ENCODE measurements at places on chromosomes 2 and 18.

DNA sequence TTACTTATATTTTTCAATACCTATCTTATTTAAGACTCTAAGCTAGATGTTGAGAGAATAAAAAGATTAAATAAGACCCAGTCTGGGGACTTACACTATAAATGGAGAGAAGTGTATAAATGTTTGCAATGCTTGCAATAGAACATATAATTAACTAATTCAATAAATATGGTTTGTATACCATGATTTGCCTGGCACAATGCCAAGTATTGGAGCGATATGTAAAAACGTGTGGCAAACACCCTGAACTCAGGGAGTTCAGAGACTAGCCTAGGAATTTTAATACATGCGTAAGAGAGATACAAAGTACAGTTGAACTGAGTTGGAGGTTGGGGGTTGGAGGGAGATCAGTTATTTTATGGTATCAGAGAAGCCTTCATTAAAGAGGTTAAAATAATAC lies 251.8 kb upstream of the DDX18 start:
- DNase-seq, result no peak

DNA sequence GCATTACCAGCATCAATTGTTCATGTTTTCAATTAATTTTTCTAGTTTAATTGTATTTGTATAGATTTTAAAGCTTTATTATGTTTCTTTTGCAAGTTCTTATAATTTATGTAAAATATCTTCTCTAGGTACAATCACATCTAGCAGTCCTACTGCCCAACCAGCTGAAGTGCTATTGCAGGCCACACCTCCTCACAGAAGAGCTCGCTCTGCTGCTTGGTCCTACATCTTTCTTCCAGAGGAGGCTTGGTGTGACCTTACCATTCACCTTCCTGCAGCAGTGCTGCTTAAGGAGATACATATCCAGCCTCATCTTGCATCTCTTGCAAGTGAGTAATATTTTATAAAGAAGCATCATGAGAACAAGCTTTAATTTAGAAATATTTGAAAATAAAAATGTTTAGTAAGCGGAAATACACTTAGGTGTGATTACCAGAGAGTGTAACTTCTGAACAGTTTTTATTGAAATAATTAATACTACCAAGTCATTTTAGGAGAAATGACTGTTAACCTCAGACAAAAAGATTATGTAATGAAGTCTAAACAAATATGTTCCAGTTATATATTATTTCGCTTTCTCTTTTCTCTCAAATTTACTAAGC lies 122.9 kb upstream of the TTC27 start:
- no peak for DNase-seq

DNA sequence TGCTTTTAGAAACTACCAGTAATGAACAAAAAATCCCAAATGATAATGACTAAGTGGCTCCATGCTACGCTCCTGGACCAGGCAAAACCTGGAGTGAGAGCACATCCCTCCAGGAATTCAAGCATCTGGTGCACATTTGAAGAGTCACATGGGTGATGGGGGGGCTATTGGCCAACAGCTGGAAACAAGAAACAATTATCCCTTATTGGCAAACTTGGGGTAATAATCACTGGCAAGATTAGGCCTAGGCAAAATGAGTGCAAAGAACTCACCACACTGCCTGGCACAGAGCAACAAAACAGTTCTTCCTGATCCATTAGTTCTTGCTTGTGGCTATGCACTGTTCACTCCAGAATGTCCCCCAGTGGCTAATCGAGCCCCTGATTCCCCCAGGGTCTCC lies 66.1 kb downstream of the GYPC start:
- DNase-seq, result no peak

DNA sequence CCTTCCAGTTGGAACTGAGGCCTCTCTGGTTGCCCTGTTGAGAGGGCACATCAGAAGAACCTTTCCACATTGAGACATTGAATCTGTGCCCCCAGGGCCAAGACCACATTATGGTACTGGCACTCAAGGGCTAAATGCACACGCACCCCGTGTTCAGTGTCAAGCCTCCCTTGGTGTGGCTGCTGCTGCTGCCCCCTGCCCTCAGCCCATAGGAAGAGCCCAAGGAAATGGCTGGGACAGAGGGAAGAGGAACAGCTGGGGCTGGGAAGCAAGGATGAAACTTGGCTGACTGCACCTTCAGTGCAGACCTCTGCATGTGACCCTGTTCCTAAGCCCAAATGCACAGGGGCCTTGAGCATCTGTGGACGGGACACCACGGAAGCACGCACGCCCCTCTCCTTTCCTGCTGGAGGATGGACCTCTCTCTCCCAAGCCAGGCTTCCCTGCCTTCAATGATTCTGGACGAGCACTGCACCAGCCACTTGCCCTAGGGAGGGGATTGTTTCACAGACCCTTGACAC lies 40.2 kb downstream of the NIFK start:
- no peak for DNase-seq

DNA sequence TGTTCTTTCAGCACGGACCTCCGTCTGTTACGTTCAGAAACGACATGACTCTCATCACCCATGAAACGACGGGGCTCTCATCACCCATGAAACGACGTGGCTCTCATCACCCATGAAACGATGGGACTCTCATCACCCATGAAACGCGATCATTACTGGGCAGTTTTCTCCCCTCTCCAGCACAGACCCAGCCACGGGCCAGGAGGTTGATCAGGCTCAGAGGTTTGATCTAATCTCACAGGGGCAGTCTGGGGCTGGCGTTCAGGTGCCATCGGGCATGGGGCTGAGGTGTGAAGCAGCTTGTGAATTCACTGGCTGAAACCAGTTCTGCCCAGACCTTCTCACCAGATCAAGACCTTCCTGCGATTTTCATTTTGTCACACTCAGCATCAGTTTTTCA lies 296.4 kb downstream of the NDUFA10 start:
- no peak for DNase-seq

DNA sequence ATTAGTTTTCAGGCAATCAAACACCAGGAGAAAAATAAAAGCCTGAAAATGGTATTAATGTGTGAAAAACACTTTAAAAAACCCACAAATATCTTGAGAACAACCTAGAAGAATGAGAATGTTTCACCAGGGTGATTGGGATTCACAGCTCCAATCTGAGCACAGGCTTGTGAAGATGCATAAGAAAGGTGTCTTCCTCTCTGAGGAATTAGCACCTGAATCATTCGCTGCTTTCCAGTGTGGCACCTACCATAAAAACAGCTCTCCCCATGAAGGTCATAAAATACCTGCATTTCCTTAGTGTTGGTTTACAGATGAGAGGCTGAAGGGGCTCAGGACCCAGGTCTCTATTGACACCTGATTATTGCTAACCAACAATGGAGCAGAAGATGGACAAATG lies 499.7 kb upstream of the KLHL29 start:
- no peak for DNase-seq

GRCh38 chr2:164620873-164621763 lies at the start of gene GRB14:
GRB14 (minus strand) TSS chr2:164621482; CDS start chr2:164621309, 173 bp downstream.
- peak; percentile 9 for DNase-seq
